Glomerular endothelial cell (primary cell): ENCODE measurements at places on chromosomes 5 and 9. TPM values are rescaled to one million over a fixed set of nuclear protein-coding genes. Genes with fewer than 3 reads are reported as not detected.

DNA sequence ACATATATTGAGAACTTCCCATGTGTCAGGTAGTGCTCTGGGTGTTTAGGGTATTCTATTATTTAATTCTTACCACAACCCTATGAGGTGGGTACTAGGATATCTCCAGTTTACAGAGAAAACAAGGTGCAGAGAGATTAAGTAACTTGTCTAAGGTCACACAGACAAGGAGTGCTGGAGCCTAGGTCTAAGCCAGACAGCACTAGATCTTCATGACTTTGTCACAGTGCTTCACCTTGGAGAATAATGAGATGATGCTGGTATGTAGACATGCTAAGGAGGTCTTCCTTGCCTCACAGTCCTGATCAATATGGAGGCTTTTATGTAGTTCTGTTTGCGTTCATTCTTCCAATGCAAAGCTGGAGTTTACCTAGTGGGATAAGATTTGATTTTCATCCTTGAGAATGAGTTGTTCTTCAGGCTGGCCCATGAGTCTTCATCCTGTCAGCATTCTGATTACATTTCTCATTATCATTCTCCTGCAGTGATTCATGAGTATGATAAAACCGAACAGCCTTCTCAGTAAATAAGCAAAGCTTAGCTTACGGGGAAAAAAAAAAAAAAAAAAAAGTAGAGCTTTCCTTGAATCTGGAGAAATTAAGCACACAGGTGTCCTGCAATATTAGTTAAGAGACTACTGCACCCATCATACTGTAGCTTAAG lies 176.3 kb downstream of the C9orf152 start:
- DNase-seq: no peak

Gene STK32A
- total RNA-seq: not detected in 2 replicates

Gene TMOD1
- total RNA-seq: 2.9 and 5.1 TPM in 2 replicates

DNA sequence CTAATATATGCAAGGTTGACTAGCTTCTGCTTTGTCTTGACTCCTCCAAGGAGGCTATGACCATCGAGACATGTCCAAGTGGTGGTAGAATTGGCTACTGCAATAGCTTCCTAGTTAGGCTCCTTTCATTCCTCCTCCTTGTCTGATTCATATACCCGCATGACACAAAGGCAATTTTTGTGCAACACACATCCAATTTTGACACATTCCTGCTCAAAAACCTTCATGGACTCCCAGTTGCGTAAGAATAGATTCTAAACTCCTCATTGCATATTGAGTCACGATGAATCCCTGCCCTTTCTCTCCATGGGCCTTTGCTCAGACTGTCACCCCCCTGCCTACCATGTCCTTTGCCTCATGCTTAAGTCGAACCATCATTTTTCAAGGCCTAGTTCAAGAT lies 344.5 kb downstream of the ACTL7B start:
- no peak for DNase-seq

- no peak for DNase-seq
Observed at GRCh38 chr9:123686131-123686828, 243.6 kb downstream of the DENND1A start.
